Stimulated activated CD8-positive, alpha-beta memory T cell treated with anti-CD3 and anti-CD28 coated beads, Interleukin-7, amount 100 ng/mL, for 1 hour (primary cell): ENCODE measurements at places on chromosomes 5 and 9.
A peak's percentile ranks its signal among the peaks of the same experiment; 100 is the strongest.

DNA sequence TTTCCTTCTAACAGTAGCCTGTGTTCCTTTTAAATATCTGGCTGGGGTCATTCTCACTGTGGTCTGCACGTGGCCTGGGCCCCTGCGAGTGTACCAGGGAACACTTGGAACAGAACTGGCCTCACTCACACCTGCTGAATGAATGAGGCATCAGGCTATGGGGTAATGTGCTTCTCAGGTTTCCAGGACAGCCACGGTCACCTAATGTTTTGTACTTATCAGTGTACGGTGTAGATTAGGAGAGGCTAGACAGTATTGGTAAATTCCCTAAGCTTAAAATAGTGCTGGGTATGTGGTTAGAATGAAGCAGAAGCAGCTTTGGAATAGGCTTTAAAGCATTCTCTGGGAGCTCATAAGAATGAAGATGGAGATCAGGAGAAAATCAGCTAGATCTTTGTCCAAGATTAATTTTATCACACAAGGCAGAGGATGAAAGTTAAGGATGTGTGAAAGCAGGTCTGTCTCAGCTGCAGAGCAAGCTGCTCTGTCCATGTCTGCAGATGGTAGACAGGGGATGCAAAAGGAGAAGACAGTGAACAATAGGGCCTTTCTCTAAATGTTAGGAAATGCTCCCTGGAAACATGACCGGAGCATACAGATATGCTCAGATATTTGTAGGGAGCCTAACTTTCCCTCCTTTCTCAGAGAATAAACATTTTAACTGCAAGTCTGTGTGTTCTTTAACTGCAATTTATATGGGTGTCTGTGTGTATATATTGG is 267.5 kb downstream of the NR3C1 start:
- DNase-seq, result no peak

GRCh38 chr5:100683881-100684280 is 148.7 kb downstream of the FAM174A start:
- no peak for DNase-seq

- DNase-seq, result no peak
Measured at GRCh38 chr5:187042-187431, 4.3 kb upstream of the LRRC14B start.

GRCh38 chr5:118611332-118611945 is 376.9 kb downstream of the DTWD2 start:
- no peak for DNase-seq

GRCh38 chr5:60856066-60856465 is 12.0 kb upstream of the ELOVL7 start:
- DNase-seq, result no peak

DNA sequence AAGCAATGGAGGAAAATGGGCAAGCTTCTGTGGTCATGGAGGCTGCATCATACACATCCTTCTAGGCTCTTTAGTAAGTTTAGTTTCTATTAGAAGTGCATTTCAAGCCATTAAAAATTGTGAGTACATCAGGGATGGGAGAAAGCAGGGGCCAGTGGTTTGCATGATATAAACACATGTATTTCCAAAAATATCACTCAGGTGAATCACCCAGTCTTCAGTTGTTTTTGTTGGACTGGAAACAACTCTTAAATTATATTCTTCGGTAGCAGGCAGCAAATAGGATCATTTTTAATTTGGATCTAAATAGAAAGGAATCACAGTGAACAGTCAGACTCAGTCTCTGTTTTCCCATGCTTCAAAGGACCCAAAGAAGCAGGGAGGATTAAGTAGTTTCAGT is 657.9 kb downstream of the TLR4 start:
- no peak for DNase-seq

GRCh38 chr5:180161420-180162303 is 47.3 kb downstream of the RASGEF1C start:
- DNase-seq, result no peak

DNA sequence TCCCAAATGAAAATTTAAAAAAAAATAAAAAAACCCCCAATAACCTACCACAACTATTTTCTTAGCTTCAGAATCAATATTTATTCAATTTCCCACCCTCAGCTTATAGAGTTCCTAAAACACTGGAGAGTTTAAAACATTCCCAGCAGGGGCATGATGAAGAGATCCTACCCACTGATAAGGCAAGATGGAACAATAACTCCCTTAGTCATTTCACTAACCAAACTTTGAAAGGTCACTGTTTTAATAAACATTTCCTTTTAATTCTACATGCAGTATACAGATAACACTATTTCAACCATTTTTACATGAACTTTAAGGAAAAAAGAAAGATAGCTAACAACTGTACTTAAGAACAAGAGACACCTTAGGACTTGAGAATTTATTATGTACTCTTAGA is 34.9 kb upstream of the ACOT12 start:
- no peak for DNase-seq

DNA sequence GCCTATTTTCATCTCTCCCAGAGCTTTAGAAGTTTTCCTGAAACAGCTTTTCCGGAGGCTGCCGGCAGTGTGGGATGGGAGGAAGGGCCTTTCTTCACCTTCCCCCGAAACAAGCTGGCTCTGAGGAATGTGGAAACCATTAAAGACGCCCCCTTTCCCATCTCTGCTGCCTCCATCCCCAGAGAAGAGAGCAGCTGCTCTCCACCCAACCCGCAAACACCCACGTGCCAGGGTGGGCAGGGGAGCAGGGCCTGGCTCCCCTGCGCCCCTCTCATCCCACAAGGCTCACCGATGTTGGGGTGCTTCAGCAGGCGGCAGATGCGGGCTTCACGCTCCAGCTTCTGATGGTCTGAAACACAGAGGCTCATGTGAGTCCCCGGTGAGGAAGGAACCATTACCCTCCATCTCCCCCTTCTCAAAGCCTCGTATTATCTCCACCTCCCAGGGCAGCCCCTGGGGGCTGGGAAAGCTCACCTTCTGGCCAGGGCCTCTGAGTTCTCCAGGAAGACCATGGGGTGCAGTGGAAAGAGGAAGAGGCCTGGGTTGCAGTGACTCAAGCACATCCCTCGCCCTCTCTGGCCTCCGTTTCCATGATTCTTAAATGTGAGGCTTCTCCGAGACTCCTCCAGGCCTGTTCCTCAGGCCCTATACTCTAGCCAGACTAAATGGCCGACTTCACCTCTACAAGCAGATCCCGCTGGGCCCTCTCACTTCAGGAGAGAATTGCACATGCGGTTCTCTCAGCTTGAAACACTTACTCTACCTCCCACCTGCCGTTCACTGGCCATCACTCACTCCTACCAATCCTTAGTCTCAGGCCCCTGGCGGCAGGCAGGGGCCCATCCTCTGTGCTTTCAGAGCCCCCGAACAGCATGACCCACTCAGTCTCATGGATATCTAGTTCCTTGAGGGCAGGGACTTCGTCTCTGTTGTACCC is 24.6 kb downstream of the CAMK2A start:
- no peak for DNase-seq

DNA sequence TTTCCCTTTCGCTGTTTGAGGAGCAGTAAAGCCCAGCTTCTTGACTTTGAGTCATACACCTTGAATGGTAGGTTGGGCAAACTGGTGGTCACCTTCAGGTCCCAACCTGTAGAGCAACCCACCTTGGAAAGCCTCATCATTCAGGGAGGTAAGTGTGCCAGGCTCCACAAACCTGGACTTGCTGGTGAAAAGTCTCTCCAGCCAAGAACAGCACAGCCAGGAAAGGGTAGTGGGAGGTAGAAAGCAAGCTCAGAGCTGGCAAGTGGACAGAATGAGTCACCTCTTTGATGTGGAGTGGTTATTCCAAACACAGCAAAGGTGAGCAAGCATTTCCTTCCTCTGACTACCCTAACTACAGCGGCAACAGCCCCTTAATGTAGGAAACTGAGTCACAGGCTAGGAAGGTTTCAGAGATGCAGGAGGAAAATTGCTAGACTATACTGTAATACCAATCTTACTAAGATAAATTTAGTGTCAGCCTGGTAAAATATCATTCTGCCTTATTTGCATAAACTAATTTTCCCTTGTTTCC is 117.5 kb upstream of the MTAP start:
- no peak for DNase-seq

GRCh38 chr9:122463828-122464632 is 13.7 kb downstream of the OR1J1 start:
- DNase-seq, result peak; percentile 5

DNA sequence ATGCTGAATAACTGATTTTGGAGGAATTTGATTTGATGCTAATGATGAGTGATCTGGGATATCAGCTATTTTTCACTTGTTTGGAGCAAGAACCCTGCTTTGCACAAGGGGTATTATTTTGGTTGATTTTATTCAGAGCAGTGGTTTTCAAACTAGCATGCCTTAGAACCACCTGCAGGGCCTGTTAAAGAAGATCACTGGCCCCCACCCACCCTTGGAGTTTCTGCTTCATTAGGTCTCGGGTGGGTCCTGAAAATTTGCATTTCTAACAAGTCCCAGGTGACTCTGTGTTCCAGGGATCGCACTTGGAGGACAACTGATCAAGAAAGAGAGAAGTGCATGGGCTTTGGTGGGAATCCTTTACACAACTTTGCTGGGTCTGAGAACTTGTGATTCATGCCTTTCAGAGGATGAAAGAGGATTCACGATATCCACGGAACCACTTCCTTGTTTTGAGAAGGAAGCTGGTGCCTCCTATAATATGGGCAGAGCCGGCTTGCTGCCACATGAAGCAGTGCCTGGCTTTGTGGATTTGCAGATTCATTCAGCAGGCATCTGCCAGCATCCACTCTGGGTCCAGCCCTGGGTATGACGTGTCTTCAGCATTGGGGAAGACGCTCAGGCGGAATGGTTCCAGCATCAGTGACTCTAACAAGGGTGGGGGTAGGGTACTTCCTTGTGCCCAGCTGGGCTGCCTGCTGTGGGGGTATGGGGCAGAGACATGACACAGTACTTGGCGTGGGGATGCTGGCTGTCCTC is 106.6 kb upstream of the PITX1 start:
- no peak for DNase-seq

DNA sequence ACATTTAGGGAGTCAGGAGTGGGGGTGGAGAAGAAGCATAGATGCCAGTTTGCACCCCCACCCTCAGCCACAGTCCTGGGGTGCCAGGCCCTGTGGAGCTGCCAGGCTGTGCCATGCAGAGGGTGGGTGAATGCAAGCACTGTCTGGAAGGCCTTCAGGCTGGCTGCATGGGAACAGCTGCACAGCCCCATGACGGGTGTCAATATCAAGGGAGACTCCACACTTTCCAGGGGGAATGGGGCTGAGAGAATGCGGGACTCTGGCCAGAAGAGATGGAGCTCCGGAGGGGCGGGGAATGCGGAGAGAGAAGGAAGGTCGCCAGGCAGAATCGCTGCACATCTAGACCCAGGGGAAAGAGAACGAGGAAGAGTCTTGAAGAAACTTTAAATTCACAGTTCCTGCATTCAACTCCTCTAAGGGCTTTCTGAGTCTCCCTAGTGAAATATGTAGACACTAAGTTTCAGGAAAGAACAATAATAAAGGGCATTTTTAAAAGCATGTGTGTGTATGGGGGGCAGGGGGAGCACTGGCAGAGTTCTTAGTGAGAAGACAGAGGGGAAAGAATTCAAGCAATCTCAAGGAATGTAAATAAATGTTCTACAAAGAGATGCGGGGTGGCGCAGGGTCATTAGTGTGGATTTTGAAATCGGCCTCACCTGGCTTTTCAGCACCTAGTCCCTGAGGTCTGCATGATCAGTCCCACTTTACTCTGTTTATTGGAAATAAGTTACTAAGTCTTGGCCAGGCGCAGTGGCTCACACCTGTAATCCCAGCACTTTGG is 59.1 kb downstream of the BOD1 start:
- DNase-seq, result no peak

DNA sequence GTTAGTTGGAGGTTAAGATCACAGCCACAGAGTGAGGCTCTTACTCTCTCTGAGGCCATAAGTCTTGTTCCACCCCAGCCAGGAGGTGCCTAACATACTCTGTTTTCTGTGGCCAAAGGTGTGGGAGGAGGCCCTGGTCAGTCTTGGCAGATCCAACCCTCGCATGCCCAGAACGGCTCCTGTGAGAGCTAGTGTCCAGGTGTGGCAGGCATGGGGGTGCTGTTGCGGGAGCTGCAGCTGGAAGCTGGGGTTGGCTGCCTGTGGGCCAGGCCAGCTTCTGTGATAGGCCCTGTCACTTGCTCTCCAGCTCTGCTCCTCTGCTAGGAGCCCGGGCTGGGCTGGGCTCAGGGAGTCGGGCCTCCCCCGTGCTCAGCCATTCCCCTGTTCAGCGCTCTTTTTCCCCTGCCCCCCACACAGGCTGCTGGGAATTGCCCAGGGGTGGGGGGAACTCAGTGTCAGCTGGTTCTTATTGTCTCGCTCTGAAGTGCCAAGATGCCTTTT is 31.6 kb downstream of the IER5L start:
- DNase-seq, result no peak

- no peak for DNase-seq
Measured at GRCh38 chr9:126806336-126806735, 1.5 kb downstream of the ZBTB43 start.

GRCh38 chr5:132497488-132497997 is 7.0 kb upstream of the IRF1 start:
- DNase-seq, result no peak

- no peak for DNase-seq
Measured at GRCh38 chr9:124342776-124343485, 72.3 kb downstream of the PSMB7 start.

DNA sequence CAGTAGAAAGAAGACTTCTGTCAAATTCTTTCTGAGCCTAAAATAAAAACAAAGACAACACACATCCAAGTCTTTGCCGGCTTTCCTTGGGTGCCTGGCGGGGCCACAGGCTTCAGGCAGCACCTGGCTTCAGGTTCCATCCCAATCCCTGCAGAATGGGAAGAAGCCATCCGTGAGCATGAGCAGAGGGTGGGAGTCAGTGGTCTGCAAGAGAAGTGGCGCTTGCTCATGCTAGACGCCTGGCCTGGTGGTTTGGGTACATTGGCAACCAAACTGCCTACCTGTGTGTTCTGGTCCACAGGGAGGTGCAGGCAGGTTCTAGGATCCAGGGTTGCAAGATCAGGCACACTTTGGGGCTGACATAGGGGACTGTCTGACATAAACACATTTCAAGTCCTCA is 47.6 kb upstream of the RETREG1 start:
- no peak for DNase-seq

- no peak for DNase-seq
Measured at GRCh38 chr5:93476251-93476742, 104.7 kb downstream of the NR2F1-AS1 start.

DNA sequence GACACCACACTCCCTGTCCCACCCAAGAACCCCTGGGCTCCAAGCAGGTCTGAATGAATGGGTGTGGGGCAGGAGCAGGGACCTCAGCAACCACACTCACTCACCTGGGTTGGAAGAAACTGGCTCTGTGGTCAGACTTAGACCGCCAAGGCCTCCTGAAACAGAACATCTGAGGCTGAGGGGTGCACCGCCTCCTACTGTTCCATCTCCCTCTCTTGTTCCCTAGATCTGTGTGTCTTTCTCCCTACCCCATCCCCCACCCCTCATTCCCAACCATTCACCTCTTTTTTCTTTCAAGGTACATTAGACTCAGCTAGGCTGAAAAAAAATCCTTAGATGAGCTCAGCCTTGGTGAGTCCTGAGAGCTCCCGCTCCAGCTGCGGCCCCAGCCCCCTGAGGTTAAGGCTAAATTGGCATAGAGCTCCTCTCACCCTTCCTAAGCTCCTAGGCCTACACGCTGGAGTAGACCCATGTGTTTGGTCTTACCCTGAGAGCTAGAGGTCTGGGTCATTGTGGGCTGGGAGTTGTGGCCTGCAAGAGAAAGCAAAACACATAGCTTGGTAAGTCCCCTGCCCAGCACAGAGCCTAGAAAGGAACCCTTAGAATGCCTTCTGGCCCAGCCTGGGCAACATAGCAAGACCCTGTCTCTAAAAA is 4.8 kb downstream of the ECSCR start:
- DNase-seq, result no peak

- no peak for DNase-seq
Measured at GRCh38 chr5:115087951-115088350, 81.8 kb downstream of the TRIM36 start.

- DNase-seq, result no peak
Measured at GRCh38 chr9:130196643-130197042, 24.4 kb downstream of the NCS1 start.
